ENCODE measurements at places on chromosomes 2 and 18.

- no peak for DNase-seq
Measured at GRCh38 chr18:49628881-49629795, 67.3 kb downstream of the LIPG start.

GRCh38 chr2:120567128-120567527, 168.5 kb upstream of the GLI2 start:
- no peak for DNase-seq

- DNase-seq: no peak
Measured at GRCh38 chr2:178951266-178952006, 98.5 kb downstream of the CCDC141 start.

- DNase-seq: no peak
Measured at GRCh38 chr2:53576166-53576565, 191.4 kb upstream of the CHAC2 start.

DNA sequence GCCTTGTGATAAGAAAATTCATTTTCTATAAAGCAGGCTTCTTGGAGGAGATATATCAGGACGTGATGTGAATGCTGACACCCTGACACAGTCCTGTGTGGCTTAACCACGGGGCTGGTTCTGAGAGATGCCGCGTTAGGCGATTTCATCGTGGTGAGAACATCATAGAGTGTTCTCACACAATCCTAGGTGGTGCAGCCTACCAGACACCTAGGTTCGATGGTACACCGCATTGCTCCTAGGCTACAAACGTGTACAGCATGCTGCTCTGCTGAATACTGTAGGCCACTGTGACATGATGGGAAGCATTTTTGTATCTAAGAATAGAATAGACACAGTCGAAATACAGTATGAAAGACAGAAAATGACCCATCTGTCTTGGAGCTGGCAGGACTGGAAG, 82.5 kb downstream of the TNFRSF11A start:
- no peak for DNase-seq

GRCh38 chr2:22907330-22907729, 477.6 kb upstream of the KLHL29 start:
- DNase-seq: no peak

GRCh38 chr2:95303191-95303919, 6.2 kb downstream of the KCNIP3 start:
- no peak for DNase-seq

DNA sequence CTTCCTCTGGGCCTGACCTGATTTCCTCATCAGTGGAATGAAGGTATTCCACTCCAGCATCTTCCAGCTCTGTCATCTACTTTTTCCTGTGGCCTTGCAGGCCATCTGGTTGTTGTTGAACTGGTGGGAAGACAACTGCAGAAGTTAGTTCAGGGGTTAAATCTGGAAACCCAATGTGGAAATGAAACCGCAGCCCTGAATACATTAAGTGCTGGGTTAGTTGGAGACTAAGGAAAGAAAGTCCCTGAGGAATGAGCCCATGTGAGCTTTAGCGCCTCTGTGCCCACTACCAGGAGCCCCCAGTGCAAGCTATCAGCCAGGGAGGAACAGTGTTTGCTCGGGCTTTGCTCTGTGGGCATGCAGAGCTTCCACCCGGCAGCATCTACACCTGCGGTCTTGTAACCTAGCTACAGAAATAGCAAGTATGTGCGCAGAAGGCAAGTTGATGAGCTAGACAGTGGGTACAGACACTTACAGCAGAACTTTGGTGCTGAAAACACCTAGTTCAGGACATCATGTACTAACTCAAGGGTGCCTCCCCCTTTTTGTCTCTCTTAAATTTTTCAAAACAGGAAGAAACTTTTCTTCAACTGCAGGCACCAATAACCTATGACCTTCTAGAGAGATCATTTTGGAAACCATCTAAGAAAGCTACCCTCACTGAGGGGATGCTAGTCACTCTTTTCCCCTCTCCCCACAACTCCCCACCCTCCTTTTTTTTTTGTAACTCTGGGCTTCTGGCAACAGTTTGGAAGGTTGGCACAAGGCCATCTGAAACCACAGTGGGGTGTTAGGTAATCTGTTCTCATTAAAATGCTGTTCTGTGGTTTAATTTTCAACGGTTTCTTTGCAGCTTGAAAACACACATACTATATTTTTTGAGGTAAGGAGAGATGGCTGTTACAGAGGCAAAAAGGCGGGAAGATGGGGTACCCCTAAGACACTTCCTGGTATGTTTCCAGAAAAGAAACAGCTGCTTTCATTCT, 18.3 kb upstream of the CXCR4 start:
- DNase-seq: peak; percentile 79

- DNase-seq: no peak
Measured at GRCh38 chr2:101577173-101577572, 102.3 kb upstream of the RFX8 start.

GRCh38 chr2:70942396-70943204, 6.9 kb downstream of the ATP6V1B1 start:
- no peak for DNase-seq

DNA sequence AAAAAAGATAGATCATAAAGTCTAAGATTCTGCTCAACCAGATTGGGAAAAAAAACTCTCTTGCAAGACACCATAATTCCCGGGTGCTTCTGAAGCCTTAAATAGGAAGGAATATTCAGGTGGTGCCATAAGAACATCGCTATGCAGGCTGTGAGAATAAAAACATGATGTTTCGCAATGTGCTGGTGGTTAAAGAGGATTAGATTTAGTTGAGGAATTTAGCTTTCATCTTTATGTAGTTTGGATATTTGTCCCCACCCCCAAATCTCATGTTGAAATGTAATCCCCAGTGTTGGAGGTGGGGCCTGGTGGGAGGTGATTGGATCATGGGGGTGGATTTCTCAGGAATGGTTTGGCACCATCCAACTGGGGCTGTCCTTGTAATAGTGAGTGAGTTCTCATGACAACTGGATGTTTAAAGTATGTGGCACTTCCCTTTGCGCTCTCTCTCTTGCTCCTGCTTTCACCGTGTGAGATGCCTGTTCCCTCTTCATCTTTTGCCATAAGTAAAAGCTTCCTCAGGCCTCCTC, 132.2 kb downstream of the AKAIN1 start:
- no peak for DNase-seq

GRCh38 chr2:164178835-164179465, 442.3 kb downstream of the GRB14 start:
- no peak for DNase-seq

- DNase-seq: peak; percentile 72
Measured at GRCh38 chr2:119223521-119224390, at the start of gene STEAP3. Gene STEAP3, plus strand, starts transcription at chr2:119223834. Its CDS starts 7,179 bp downstream, at chr2:119231013.

GRCh38 chr18:44974174-44974573, 293.5 kb downstream of the SETBP1 start:
- DNase-seq: no peak

DNA sequence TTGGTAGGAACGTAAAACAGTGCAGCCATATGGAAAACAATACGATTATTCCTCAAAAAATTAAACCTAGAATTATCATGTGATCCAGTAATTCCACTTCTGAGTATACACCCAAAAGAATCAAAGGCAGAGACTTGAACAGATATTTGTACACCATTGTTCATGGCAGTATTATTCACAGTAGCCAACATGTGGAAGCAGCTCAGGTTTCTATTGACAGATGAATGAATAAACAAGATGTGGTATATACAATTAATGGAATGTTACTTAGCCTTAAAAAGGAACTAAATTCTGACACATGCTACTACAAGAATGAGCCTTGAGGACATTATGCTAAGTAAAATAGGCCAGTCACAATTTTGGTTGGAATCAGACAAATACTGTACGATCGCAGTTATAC, 14.2 kb upstream of the RTTN start:
- DNase-seq: no peak

DNA sequence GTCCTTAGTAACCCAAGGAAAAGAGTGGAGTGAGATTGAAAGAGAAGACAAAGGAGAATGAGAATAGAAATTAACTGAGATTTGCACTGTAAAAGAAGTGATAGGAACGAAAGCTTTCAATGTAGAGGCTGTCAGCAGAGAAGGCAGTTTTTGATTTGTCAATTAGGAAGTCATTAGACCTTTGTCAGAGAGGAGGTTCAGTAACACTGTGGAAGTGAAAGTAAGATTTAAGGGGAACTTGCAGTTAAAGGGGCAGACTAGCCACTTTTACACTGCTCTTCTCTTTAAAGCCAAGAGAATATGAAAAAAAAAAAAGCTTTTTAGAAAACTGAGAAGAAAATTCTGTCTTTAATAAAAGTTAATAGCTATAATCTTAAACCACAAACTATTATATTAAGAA, 11.5 kb upstream of the KYNU start:
- no peak for DNase-seq

DNA sequence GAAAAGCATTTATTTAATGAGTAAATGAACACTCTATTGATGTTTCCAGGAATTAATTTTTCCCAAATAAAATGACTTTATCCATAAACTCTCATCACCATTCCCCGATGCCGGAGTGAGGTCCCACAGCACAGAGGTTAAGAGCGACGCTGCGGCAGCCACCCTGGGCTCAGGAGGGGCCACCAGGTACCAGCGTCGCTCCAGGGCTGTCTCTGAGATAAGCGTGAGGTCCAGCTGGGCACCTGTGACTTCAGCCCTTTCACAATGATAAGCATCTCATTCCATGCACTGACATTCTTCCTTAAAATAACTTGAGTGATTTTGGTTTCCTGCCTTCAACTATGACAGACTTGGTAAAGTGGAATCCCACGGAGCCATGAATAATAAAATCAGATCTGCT, 182.1 kb downstream of the TWIST2 start:
- DNase-seq: no peak

- DNase-seq: no peak
Measured at GRCh38 chr2:99651930-99652670, 162.3 kb upstream of the REV1 start.

DNA sequence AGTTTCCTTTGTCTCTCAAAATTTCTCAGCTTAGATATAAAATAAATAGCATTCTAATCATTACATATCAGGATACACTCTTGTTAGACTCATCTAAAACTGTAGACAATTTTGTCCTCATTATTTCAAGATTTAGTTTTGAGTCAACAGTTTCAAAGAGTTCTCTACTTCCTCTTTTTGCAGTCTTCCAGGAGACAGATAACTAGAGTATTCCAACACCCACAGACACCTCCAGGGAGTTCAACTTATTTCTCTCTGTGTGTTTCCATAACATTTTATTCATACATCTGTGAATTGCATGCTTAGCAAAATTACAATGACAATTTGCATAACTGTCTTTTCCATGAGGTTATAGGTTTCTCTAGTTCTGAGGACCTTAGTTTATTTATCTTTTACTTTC, 166.6 kb upstream of the HNMT start:
- DNase-seq: no peak

DNA sequence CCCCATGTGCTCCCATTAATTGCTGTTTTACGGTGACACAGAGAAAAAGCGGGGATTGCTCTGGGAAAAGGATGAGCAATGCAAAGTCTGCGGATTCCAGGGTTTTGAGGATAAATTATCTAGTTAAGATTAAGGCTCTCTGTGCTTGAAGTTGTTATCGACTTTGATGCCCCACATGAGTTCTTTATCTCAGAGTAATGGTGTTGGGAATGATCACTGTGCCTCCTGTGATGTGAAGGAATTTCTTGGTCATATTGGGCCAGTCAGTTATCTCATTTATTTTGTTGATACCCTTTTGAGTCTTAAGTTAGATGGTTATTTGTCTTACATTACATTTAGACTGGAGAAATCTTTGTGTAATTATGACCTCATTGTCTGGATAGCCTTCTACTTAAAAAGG, 184.6 kb upstream of the MEX3C start:
- DNase-seq: no peak

- DNase-seq: no peak
Measured at GRCh38 chr18:77635451-77635850, 385.8 kb downstream of the GALR1 start.

GRCh38 chr2:240846873-240847595, 21.6 kb upstream of the AGXT start:
- no peak for DNase-seq

DNA sequence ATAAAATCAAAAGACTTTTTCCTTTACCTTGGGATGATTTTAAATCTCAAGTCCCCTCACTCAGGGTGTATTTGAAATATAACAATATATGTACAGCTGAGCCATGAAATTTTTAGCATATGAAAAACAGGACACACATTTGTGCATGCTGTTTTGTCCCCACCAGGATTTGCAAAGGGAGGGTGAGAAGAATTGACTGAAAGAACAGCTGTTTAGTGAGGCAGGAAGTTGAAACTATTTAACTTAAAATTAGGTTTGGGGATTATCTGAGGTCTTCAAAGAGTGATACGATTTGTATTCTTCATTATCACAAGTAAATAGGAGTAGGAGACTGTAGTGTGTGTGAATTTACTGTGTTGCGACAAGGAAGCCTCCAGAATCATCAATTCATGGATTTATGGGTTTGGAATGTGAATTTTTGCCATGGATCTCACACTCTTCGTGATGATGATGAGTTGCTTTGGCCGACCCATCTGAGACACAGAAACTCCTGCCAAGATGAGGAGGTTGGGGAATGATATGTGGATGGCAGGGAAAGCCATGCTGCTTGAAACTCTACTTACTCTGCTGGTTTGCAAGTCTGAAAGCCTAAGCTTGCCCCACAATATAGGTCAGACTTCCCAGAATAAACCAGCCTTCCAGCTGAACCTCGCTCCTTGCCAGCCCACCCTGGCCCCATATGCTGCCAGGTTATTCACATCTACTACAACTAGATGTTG, 31.0 kb upstream of the SPATS2L start:
- DNase-seq: no peak

- no peak for DNase-seq
Measured at GRCh38 chr18:13107074-13107473, 111.5 kb upstream of the LDLRAD4 start.

DNA sequence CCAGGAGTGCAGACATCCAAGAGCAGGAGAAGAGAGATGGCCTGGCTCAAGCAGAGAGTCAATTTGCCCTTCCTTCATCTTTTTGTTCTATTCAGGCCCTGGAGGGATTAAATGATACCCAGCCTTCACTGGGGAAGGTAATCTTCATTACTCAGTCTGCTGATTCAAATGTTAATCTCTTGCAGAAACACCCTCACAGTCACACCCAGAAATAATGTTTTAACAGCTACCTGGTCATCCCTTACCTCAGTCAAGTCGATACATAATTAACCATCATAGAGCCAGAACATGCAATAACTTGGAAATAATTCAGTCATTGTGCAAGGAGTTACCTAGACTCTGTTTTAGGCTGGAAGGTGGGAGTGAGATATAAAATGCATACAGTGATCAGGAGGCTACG, 163.7 kb upstream of the TNP1 start:
- DNase-seq: no peak
